ENCODE measurements at places on chromosomes 4 and X. TPM values are rescaled to one million over a fixed set of nuclear protein-coding genes. Genes with fewer than 3 reads are reported as not detected.

TAB3 gene
- 22.2 TPM for total RNA-seq

S100P gene
- total RNA-seq, result 547 TPM

SSX1 gene
- 0.32 TPM for total RNA-seq

TRIM60 gene
- total RNA-seq, result not detected

LEF1 gene
- 3.4 TPM for total RNA-seq

SHROOM2 gene
- 3.9 TPM for total RNA-seq

RRH gene
- total RNA-seq, result not detected

DGKK gene
- not detected for total RNA-seq

F11 gene
- total RNA-seq, result 0.48 TPM

FRMD7 gene
- total RNA-seq, result not detected

GRCh38 chrX:39096599-39096998 lies 295.3 kb downstream of the MID1IP1 start:
- no peak for DNase-seq

- DNase-seq, result no peak
Observed at GRCh38 chr4:98838531-98838930, 90.4 kb downstream of the EIF4E start.

DNA sequence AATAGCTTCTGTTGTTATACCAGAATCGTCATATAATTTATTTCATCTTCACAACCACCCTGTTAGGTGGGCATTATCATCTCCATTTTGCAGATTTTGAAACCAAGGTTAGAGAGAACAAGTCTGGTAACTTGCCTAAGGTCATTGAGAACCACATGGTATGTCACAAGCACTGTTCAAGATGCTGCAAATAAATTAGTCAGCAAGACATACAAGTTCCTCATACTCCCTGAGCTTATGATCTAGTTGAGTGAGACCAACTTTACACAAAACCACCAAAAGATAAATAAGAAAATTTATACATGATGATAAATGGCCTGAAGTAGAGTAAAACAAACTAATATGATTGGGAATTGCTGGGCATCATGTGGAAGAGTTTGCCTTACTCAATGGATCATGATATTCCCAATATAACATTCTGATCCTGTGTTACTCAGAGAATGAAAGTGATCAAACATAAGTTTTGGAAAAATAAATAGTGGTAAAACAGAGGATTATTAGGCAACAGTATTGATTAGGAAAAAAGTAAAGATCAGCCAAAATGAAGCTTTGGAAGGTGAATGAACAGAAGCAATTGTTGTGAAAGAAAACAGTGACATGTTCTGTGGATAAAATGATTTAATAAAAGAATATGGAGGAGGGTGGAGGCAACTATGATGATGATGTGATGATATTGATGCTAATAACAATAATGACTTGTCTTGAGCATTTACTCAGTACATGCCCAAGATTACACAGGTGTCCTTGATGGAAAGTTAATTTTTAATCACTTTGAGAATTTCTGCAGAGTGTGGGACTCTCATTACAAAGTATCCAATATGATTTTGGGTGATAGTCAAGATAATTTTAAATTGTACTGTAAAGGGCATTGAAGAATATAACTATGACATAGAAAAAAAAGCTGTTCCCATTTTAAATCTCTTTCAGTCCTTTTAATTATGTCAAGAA lies 34.1 kb upstream of the IL1RAPL1 start:
- no peak for DNase-seq

DNA sequence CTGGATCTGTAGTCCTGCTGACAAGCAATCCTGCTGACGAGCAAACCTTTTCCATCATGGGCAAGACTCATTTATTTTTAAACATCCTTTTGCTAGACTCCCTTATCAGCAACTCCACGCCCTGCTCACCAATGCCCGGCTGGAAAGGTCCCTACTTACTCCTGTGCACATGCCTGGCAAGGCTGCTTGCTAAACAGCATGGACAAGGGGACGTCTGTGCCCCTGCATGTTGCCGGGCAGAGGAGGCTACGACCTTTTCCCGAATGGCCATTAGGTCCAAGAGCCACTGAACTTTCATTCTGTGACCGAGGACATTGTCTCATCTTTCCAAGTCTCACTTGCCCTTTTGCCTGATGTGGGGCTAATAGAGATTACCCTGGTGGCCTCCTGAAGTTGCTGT lies 98.6 kb downstream of the MGST2 start:
- peak; percentile 31 for DNase-seq

- no peak for DNase-seq
Observed at GRCh38 chr4:162015090-162015489, 148.7 kb downstream of the FSTL5 start.

GRCh38 chrX:37677765-37678164 lies 7.8 kb upstream of the XK start:
- DNase-seq, result no peak

GRCh38 chr4:147620315-147620714 lies 3.1 kb downstream of the TMEM184C start:
- no peak for DNase-seq

- DNase-seq, result no peak
Observed at GRCh38 chrX:124026529-124026928, 65.0 kb downstream of the STAG2 start.

DNA sequence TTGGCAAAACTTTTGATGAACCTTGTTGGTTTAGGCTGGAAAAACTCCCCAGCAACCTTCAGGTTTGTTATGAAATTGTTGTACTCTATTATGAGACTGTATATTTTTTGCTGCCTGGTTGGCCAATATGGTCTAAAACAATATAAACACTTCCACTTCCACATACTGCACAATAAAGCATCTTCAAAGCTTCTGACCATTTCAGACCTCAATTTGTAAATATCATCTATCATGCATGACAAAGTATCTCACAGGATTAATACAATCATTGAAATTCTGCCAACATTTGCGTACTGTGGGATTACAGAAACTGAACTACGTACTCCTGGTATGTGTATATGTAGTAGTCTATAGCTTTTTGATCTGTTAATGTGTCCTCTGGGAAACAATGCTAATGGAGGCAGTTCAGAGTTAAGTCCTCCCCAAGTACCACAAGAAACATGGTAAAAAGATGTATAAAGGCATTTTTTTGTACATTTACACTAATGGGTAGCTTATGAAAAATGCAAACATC lies 40.4 kb downstream of the GPC4 start:
- DNase-seq, result no peak

DNA sequence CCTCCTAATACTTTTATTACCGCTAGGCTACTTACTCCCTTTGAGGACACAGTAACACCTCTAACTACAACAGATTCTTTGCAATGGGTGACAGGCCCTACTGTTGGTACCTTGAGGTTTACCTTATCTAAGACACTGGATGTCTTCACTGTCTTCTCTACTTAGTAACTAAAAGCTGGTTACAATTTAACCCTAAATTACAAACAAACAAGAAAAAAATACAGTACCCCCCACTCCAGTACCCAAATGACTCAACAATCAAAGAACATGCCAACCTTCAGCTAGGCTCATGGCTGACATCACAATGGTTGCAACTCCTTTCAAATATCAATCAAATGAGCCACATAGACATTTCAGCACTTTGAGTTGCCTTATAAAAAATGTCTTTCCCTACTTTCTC lies 198.0 kb downstream of the GUCY2F start:
- DNase-seq, result no peak

DNA sequence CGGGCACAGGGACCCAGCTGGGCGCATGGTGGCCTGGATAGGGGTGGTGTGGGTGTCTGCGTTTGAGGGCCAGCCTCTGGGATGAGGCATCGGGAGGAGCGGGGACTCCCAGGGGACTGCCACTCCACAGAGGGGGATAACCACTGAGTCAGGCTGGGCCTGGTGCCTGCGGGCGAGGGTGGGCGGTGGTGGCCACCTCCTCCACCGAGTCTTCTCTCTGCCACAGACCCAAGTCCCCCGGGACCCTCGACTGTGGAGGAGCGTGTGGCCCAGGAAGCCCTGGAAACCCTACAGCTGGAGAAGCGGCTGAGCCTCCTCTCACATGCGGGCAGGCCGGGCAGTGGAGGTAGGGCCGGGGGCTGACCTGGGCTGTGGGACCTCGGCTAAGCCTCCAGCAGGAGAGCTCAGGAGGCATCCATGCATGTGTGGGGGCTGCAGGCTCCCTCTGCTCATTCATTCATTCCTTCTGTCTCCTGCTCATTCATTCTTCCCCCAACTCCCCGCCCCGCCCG lies 26.4 kb downstream of the DOK7 start:
- DNase-seq, result no peak

GRCh38 chr4:156503119-156503518 lies 468.5 kb downstream of the PDGFC start:
- DNase-seq, result no peak

DNA sequence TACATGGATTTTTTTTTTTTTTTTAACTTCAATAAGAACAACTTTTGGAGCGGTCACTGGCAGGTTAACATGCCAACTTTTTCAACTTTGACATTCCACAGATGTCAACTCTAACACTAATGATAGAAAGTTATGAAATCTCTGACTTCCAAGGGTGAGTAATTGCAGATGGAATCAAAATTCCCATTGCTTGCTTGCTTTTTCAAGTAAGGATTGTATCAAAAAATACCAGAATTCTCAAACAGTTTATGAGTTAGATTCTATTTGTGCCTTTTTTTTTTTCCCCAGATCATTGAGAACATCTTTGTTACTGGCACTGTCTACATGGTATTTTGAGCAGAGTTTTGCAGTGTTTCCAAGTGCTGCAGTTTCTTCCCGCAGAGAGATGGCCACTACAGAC lies 50.3 kb upstream of the OTUD4 start:
- no peak for DNase-seq

- DNase-seq, result no peak
Observed at GRCh38 chr4:139887376-139887802, 221.8 kb downstream of the MGST2 start.

DNA sequence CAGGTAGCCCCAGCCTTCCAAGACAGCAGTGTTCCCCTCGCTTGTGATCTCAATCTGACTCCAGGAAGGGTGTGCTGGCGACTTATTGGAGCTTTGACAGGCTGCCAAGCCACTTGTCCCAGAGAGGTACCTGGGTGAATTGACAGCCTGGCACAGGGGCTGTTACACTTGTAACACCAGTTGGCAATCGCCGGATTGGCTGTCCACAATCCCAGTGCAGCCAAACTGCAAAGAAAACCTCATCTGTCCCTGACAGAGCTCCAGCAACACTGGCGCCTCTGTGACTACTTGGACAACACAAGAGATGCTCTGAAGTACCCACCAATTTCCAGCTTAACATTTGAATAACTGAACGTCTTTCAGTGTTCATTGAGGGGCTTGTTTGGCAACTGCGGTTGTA lies 76.8 kb upstream of the PRPS1 start:
- no peak for DNase-seq

- DNase-seq, result no peak
Observed at GRCh38 chr4:13126976-13127910, 356.9 kb downstream of the RAB28 start.

DNA sequence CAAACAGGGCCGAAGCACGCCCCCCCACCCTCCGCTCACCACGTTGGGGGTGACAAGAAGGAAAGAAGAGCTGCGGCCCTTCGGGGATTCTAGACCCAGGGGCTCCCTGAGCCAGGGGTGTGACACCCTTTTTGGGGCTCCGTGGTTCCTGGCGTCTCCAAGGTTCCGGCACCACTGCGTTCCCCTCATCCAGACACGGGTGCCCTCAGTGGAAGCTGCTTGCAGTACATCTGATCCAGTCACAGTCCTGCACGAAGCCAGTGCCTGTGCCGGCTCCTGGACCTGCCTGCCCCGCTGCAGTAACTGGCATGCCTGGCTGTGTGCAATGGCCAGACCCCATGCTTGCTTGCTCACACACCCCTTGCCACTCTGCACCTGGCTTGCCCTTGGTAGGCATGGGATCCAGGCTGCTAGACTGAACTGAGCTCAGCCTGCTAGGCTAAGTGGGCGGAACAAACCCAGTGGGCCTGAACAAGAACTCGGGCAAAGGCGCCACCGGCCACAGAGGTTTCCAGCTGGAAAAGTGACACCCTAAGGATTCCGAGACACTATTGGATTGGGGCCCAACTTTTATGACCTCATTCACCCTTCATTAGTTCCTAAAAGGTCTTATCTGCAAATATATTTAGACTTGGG lies 420.4 kb upstream of the AGA start:
- no peak for DNase-seq

- no peak for DNase-seq
Observed at GRCh38 chrX:30893206-30893605, 4.2 kb upstream of the TAB3 start.

GRCh38 chrX:39000802-39001201 lies 199.5 kb downstream of the MID1IP1 start:
- DNase-seq, result no peak

Data from colonic mucosa (tissue), 4 donors.